ENCODE measurements at places on chromosomes 11 and 22.

DNA sequence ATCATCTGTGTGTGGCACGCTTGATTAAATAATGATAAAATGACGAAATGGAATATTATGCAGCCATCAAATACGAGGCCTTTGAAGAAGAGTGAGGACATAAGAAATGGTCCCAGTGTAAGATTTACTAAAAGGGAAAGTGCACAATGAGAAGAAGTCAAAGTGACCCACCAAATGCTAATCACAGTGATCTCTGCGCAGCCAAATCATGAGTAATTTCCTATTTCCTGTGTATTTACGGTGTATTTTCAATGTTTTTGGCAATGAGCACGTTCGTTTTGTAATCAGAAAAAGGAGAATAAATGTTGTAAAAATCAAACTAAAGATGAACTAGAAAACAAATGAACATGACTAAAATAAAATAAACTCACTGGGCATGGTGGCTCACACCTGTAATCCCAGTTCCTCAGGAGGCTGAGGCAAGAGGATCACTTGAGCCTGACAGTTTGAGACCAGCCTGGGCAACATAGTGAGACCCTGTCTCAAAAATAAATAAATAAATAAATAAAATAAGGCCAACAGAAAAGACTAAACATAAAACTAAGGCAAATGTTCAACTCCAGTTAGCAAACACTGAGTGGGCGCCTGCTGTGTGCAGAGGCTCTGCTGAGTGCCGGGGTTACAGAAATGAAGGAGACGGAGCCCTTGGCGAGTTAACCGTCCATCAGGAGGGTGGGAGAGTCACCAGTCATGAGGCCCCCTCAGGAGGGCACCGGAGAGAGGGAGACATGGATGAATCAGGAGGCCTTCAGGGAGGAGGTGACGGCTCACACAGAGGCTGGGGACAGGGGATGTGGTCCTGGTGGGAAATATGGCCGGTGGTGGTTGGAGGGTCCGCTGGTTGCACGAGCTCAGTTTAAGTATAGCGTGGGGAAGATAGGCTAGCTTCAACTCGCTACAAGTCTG lies 26.0 kb upstream of the CBX7 start:
- DNase-seq, result no peak

DNA sequence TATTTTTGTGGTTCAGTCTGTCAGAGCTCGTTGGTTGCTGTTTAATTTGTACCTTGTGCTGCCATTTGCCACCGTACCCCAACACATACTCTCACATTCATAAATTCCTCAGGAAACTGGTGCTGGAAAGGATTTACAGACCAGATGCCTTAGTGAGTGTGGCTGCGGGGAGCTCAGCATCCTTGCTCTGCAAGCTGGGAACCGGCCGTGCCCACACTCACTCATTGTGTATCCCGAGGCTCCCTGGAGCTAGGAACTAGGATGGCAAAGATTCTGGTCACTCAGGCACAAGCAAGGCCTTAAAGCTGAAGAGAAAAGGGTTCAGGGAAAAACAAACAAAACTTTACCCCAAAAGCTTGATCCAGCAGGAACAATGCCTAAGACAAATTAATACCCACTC lies 64.6 kb upstream of the TTC12 start:
- DNase-seq, result no peak

GRCh38 chr11:115087791-115088190 lies 409.5 kb downstream of the NXPE2 start:
- no peak for DNase-seq

DNA sequence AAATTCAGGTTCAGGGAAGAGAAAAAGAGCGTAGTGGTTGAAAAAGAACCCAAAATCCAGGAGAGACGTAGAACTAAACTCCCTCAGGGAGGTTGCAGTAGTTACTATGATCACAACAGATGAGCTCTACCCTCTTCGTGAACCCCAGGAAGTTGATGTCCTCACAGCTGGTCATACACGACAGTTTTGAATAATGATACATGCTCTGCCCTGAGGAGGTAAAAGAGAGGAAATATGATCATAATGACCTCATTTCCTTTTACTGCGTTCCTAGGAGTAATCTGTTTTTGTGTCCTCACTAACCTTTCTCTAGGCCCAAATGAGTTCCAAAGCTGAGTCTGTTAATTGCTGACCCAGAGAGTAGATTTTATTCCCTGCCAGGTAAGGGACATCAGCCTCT lies 1.3 kb downstream of the PATE2 start:
- peak; percentile 5 for DNase-seq

DNA sequence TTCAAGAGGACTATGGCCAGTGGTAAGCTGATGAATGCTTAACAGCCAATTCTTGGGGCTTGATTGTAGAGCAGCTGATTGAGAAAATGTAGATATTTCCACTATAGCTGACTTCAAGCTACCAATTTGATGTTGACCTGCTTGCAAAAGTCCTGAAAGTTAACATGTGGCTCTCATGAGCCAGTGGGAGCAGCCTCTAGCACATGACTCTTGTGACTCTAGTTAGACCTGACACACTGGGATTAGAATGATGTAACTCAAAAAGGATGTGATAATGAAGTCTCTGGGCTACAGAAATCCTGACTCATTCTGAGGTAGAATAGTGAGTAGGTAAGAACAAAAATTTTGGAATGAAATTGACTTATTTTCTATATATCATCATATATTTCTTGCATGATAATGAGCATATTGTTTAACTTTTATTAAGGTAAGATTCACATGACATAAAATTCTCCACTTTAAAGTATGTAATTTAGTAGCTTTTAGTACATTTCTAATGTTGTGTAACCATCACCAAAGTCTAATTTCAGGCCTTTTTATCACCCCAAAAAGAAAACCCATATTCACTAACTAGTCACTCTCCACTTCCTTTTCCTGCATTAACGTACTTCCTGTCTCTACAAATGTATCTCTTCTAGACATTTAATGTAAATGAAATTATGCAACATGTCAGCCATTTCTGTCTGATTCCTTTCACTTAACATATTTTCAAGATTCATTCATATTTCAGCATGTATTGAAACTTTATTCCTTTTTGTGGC lies 16.1 kb upstream of the OR52H1 start:
- DNase-seq, result no peak
